Amniotic epithelial cell (primary cell): ENCODE measurements at places on chromosomes 1 and 21.

DNA sequence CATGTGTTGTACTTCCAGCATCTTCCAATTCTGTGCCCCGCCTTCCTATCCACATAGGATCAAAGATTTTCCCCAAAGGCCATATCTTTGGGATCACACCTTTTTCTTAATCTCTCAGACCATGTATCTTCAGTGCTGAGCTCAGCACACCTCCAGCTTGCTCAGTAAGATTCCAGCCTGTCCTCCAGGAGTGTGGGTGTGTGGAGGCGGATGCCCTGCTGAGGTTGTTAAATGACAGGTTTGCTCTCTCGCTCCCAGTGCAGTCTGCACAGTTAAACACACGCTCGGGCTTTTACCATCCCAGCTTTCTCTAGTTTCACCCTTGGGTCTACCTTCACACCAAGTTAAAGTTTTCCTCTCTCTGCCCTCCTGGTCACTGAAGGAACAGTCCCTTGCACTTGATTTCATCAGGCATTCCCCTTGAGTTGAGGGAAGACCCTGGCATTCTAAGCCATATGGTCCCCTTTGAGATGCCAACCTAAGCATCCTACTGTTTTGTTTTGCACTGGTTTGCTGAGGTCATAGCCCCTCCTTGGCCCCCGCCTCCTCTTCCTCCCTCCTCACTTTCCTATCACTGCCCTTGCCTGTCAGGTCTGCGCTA lies 13.7 kb downstream of the MYOG start:
- DNase-seq, result no peak

DNA sequence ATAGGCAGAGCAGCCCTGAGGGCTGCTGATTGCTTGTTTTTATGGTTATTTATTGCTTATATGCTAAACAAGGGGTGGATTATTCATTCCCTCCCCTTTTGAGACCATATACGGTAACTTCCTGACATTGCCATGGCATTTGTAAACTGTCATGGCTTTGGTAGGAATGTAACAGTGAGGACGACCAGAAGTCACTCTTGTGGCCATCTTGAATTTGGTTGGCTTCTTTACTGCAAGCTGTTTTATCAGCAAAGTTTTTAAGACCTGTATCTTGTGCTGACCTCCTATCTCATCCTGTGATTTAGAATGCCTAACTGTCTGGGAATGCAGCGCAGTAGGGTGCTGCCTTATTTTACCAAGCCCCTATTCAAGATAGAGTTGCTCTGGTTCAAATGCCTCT lies 531.8 kb upstream of the PRMT6 start:
- no peak for DNase-seq

DNA sequence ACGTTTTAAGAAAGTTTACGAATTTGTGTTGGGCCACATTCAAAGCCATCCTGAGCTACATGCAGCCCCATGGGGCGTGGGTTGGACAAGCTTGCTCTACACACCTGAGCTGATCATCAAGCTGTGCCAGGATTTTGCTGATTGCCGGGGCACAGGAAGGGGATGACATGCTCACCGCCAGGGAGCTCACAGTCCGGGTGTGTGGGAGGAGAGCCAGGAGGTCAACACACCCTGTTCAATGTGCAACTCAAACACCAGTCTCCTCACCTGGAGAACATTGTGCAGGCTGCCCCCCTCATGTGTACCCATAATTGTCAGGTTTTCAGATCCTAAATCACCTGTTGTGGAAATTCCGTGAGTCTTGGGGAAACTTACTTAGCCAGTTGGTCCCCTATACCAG lies 969 bp downstream of the CYP4A11 start:
- DNase-seq, result no peak

GRCh38 chr1:59900640-59901039 lies 25.9 kb downstream of the CYP2J2 start:
- no peak for DNase-seq

GRCh38 chr1:180386745-180387367 lies 115.5 kb downstream of the ACBD6 start:
- no peak for DNase-seq

GRCh38 chr1:220701974-220702373 lies 11.8 kb downstream of the C1orf115 start:
- DNase-seq, result no peak

DNA sequence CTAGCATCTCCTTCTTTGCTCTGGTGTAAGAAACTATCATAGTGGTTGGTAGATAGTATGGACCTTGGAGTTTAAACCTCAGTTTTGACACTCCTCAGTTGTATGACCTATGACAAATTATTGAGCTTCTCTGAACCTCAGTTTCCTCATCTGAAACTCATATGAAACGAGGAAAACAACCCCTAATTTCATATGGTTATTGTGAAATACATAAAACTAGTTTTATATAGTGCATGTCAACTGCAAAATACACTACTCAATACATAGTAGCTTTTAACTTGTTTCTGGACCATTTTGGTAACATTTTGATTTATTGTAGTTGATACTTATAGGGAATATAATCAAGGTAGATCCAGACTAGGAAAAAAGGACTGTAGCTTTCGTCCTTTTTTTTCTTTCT lies 32.9 kb downstream of the CLIC4 start:
- DNase-seq, result no peak

GRCh38 chr1:207304710-207305488 lies 16.6 kb upstream of the CD55 start:
- peak; percentile 34 for DNase-seq

DNA sequence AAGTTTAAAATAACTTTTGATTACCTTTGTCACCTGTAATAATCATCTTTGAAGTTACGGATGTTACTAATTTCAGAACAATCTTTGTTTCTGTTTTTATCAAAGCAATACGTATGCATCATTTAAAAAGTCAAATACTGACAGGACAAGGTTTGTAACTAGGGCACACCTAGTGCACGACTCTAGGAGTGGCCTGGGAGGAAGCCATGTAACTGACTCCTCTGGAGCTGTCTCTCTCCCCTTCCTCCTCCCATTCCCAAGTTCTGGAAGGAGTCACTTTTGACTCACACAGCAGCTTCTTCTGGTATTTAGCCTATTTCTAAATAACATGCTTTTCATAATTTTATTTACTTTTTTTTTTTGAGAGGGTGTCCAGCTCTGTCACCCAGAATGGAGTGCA lies 11.8 kb upstream of the RAP1GAP start:
- DNase-seq, result peak; percentile 34

DNA sequence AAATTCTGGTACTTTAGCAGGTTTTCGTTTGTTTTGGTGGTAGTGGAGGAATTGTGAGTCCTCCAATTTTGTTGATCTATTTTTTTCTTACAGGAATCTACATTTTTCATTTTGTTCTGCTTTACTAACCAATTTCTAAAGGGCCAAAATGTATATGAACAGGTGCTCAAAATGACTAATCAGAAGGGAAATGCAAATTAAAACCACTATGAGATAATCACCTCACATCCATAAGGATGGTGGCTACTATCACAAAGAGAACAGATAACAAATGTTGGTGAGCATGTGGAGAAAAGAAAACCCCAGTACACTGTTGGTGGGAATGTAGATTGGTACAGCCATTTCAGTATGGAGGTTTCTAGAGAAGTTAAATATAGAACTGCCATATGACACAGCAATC lies 134.2 kb downstream of the LMO4 start:
- no peak for DNase-seq

- DNase-seq, result peak; percentile 52
Observed at GRCh38 chr1:206663832-206664652, 20.7 kb upstream of the MAPKAPK2 start.

GRCh38 chr1:23100074-23100748 lies 68.4 kb downstream of the LUZP1 start:
- peak; percentile 99 for DNase-seq

GRCh38 chr1:155954645-155955044 lies 13.2 kb downstream of the RXFP4 start:
- no peak for DNase-seq

- DNase-seq, result peak; percentile 45
Observed at GRCh38 chr21:31198575-31198974, 145.5 kb downstream of the TIAM1 start.

DNA sequence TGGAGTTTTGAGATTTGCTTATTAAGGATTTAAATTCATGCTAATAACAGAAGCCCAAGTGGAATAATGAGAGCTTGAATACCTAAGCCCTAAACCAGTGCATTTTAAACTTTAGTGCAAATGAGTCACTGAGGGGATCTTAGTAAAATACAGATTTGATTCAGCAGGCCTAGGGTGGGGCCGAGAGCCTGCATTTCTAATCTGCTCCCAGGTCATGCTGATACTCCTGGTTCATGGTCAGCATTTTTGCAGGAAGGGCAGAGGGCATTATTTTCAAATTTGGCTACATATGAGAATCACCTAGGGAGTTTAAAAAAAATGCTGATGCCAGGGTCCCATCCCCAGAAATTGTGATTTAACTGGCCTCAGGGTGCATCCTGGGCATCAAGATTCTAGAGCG lies 39.3 kb downstream of the DNTTIP2 start:
- no peak for DNase-seq

GRCh38 chr21:42193131-42193671 lies 25.7 kb upstream of the ABCG1 start:
- peak; percentile 91 for DNase-seq
